ENCODE measurements at places on chromosomes 12 and 14.

- DNase-seq, result no peak
Measured at GRCh38 chr12:105476616-105477015, 146.1 kb downstream of the C12orf75 start.

- no peak for DNase-seq
Measured at GRCh38 chr12:68746572-68747180, 700 bp downstream of the SLC35E3 start.

- DNase-seq, result no peak
Measured at GRCh38 chr12:110010853-110011723, 11.9 kb downstream of the ANKRD13A start.

GRCh38 chr12:42504049-42504448 is 85.5 kb downstream of the PRICKLE1 start:
- DNase-seq, result no peak

GRCh38 chr14:57317248-57317833 is 48.6 kb downstream of the AP5M1 start:
- peak; percentile 86 for DNase-seq
